Stimulated activated CD4-positive, alpha-beta T cell treated with anti-CD3 and anti-CD28 coated beads, Interleukin-15, amount 100 ng/mL, for 1 hour (primary cell): ENCODE measurements at places on chromosomes 13 and 19.

DNA sequence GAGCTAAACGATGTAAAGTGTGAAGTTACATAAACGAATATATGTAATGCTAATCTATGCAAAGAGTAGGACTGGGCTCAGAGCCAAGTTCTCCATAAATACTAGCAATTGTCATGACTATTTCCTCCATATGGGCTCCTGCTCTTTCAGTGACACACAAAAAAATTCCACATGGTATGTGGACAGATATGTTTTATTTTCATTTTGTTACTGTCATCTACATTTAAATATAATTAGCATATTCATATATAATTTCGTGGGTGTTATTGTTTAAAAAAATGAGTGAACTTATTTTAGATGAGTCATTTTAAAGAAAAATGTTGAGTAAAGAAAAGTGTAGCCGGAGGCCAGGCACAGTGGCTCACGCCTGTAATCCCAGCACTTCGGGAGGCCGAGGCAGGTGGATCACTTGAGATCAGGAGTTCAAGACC, 5.0 kb upstream of the IGSF23 start:
- no peak for DNase-seq

- no peak for DNase-seq
These were observed 38.2 kb upstream of the ZNF492 start for GRCh38 chr19:22595918-22596341.

DNA sequence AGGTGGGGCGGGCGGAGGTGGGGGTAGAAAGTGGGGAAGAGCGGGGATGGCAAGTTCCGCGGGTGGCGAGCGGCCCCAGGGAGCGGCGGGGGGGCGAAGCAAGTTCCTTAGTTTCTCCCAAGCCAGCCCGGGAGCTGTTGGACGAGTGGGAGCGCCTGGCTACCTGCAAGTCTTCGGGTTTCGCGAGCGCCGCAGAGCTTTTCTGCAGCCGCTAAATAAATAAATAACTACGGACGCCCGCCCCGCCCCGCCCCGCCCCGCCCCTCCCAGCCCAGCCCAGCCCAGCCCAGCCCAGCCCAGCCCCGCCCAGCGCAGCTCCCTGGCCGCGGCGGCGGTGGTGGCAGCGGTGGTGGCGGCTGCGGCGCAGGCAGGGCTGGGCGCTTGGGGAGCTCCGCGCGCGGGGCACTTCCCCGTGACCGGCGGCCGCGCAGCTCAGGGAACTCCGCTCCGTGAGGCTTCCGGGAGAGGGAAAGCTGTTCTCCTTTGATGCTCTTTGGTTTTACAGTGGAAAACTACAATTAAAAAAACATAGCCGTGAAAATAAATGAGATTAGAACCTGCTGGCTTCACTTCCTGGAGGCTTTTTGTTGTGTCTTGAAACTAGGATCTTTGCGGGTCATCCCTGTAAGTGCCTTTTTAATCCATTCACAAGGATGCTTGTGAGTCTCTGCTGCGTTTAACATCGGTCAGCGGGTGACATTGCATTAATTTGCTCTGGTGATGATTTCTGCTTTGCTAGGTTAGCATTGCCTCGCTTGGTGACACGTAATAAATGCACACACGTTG, at the start of gene UBE2L5:
Gene UBE2L5 (plus strand): TSS at position 440 of the 786 bp plus-strand sequence. CDS start 5,498 bp downstream, outside the sequence.
- peak; percentile 49 for DNase-seq

GRCh38 chr13:113863524-113864272, at the start of gene GAS6:
Gene GAS6, minus strand, starts transcription at chr13:113864076. Its CDS starts 156 bp downstream, at chr13:113863920.
- DNase-seq: peak; percentile 10

DNA sequence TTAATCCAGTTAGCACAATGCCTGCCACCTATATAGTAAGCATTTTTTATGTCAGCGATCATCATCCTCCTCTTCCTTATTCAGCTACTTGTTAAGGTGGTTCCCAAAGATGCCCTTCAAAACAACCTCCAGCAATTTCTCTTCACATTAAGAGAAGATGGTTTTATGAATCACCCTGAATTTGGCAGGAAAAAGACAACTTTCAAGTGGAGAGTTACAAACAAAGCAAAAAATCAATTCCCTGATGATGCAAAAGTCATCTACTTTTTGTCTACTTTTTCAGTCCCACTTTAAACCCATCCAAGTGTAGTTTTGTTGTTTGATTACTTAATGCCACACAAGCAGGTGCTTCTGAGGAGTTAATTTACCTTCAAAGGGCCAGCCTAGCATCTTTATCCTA, 139.1 kb upstream of the SERP2 start:
- no peak for DNase-seq

DNA sequence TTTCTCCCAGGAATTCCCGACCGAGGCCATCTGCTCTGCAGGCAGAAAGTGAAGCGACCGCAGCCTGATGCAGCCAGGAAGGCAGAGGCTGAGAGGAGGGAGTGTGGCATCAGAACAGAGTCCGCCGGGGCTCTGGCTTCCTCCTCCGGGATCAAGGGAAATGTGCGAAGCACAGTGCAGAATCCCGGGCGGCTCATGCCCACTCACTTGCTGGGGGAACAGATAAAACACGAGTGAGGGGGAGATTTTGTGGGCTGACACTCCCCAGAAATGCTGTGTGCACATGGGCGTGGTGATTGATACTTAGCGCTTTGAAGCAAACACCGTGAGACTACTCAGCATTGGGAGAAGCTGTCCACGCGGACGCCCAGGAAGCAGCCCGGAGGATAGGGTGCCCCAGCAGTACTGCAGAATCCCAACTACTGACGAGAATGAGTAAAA, 75.3 kb upstream of the POMP start:
- DNase-seq: no peak

- no peak for DNase-seq
These were observed 4.9 kb upstream of the LYPD3 start for GRCh38 chr19:43470288-43470687.

DNA sequence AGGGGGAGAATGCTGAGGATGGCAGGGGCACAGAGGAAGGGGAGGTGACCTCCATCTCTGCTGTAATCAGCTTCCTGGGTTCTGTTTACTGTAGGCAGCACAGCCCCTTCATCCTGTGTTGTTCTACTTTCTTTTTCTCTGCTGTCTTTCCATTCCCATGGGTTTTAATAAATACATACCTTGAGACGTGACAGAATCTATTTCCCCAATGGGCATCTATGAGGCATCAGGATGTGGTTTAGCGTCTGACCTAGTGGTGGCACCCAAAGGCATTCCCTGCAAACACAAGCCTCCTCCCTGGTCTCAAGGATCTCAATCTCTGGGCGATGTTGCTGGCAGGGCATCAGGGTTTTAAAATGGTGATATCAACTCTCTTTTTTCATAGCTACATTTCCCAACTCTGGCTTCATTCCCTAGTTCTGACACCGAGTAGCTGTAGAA, 60.8 kb downstream of the ALOX5AP start:
- no peak for DNase-seq

DNA sequence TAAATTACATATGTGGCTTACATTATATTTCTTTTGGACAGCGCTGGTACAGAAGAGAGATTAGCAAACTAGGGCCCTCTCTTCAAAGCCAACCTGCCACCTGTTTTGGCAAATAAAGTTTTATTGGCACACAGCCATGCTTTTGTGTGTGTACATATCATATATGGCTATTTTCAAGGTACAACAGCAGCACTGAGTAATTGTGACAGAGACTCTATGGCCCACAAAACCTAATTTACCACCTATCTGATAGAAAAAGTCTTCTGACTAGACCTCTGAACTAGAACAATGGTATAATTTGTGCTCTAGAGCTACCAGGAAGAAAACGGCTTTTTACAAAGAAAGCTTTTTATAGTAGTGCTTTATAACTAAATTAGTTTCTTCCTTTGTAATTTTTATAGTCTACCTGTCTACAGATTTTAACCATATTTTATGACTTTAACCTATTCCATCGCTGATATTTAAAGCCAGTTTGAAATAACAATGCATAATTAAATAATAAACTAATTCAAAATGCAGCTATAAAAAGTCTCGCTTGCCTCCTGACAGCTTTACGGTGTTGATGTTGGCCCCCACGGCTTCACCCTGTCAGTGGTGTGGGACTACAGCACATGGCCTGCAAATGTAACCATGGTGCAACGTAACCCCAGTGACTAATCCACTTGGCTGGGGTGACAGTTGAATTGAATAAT, 17.7 kb upstream of the DPY19L3 start:
- no peak for DNase-seq

GRCh38 chr13:98054301-98054700, 88.6 kb upstream of the FARP1 start:
- no peak for DNase-seq

GRCh38 chr13:76715075-76715474, 171.1 kb downstream of the KCTD12 start:
- no peak for DNase-seq

DNA sequence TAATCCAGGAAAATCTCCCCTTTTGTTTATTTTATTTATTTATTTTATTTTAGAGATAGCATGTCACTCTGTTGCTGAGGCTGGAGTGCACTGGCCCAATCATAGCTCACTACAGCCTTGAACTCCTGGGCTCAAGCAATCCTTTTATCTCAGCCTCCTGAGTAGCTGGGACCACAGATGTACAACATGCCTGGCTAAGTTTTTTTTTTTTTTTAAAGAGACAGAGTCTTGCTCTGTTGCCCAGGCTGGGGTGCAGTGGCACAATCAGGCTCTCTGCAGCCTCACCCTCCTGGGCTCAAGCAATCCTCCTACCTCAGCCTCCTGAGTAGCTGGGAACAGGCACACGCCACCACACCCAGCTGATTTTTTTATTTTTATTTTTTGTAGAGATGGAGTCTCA, 6.3 kb upstream of the PDCD2L start:
- DNase-seq: no peak

- no peak for DNase-seq
These were observed 6.6 kb downstream of the SIRT2 start for GRCh38 chr19:38892841-38893240.

- DNase-seq: no peak
These were observed 1.8 kb downstream of the MBNL2 start for GRCh38 chr13:97223711-97224541.

DNA sequence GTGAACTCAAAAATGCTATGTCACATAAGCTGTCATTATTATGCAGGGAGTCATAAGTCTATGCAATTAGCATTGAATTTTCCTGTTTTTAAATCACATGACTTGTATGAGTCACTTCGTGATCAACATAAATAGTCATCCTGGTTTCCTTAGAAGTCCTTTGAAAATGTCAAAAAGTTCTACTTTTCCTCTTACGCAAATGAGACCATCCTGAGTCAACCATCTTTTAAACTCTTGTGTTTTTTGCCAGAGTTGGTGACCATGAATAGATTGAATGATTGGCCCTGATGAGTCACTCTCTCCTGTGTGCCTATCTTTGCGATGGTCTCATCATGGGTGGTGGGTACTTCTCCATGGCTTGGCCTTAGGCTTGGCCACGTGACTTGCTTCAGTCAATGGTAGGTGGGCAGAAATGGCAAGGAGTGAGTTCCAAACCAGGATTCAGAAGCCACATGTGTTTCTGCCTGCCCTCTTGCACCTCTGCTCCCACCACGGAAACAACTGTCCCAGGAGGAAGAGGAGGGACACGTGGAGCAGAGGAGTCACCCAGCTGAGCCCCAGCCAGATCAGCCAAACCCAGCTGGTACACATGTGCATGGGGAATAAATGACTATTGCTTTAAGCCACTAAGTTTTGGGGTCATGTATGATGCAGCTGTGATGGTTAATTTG, 123.5 kb upstream of the CACNA1A start:
- DNase-seq: no peak
